ENCODE measurements at places on chromosomes 1 and 21.

GRCh38 chr21:34135330-34135729, 62.0 kb downstream of the MRPS6 start:
- DNase-seq = no peak

GRCh38 chr1:26936823-26937222, 15.3 kb downstream of the NUDC start:
- DNase-seq = no peak

GRCh38 chr1:37404711-37405110, 69.7 kb upstream of the ZC3H12A start:
- no peak for DNase-seq

GRCh38 chr1:9402256-9402616, 109.5 kb downstream of the SPSB1 start:
- DNase-seq = no peak

DNA sequence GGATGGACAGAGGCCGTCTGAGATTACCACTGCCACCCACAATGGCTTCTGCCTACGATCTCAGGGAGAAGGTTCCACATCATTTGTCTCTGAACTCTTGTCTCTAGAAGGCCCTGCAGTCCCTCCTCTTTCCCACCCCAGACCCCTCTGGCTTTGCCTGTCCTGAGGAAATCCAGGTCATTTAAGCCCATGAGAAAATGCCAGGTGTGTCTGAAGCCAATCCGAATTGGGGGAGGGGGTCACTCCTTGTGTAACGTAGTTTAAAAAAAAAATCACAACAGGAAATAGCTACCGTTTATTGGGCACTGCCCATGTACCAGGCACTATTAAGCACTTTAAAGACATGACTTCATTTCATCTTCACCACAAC, 7.5 kb upstream of the MYOM3 start:
- DNase-seq = no peak

DNA sequence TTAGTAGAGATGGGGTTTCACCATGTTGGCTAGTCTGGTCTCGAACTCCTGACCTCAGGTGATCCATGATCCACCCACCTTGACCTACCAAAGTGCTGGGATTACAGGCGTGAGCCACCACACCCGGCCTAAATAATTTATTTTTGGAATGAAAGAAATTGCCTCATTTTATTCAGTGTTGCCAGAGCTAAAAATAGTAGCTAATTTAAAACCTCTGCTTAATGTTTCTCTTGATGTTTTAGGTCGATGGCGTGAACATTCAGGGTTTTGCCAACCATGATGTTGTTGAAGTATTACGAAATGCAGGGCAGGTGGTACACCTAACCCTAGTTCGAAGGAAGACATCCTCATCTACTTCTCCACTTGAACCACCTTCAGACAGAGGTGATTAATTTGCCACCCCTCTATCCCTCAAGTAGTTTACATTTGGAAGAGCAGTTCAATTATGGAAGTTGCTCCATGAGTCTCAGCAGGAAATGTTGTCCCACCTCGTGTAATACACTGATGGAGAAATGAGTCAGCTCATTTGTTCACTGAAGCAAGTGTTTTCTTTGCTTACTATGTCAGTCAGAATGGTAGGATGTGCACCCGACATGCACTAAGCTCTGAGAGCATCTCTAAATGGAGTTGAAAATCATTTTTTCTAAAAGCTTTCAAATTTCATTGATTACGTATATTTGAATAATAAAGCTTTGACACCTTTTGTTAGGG, 54.9 kb downstream of the PATJ start:
- no peak for DNase-seq

DNA sequence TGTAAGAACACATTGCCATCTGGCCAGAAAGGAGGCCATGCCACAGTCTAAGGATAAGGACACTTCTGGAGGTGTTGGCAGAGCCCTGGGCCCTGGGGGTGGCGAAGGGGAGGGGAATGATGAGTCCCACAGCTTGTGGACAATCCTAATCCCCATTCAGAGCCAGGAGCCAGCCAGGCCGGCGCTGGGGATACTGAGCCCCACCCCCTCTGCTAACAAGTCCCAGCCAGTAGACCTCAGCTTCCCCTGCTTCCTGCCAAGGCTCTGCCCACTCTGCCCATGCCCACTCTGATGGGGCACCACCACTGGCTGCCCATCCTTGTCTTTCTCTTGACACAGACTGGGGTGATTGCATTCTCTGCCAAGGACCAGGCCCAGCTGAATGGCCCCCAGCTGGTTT, 71.9 kb downstream of the NAV1 start:
- no peak for DNase-seq

Data from activated CD4-positive, alpha-beta memory T cell treated with anti-CD3 and anti-CD28 coated beads for 36 hours (primary cell).